ENCODE measurements at places on chromosomes 1 and 21.

DNA sequence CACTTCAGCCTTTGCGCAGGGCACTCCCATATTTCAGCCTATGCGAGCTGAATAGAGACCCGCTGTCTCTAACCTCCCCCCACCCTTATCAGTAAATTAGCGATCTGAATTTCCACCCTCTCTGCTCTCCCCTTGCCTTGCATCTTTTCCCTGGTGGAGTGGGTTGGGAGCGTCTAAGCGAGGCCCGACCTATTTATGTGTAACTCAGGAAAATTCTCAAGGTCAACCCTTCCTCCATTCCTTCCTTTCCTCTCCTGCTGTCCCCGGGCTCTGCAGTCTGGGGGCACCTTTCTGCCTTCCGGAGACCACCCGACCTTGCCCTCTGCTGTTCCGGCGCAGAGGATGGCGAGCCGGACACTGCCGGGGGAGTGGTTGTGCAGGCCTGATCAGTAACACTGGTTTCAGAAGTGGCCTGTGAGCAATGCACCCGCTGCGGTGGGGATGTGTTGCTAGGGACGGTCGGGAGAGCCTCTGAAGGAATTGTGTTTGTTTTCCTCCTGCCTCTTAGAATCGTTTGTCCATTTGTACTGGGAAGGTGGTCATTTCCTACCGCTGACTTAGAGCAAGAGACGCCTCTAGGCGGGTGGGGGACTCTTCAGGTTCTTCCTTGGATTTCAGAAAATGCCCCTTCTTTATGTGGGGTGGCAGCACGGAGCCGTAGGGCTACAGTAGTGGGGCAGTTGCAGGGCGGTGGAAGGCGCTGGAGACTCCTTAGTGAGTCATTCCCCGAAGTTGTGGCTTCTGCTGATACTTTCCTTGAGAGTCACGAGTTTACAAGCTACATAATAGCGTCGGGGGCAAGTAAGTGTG, 513 bp downstream of the MGST3 start:
- peak; percentile 94 for DNase-seq

DNA sequence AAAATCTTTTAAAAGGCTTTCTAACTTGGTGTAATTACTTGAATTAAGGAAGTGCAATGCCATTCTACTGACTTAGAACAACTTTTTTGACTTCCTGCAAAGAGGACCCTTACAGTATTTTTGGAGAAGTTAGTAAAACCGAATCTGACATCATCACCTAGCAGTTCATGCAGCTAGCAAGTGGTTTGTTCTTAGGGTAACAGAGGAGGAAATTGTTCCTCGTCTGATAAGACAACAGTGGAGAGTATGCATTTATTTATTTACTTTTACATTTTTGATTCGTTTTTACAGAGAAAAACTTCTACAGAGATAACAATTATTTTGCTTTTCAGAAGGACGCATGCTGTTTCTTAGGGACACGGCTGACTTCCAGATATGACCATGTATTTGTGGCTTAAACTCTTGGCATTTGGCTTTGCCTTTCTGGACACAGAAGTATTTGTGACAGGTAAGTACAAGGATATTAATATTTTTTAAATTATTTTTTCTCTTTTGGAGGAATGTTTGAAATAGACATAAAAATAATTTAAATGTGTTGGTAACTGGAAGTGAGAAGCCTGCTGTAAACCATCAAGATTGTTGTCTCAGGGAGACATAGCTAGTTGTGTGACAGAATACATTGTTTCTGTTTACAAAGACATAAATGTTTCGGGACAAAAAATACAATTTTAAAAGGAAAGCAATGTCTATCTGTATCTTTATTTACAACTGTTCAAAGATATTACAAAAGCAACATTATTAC, at the start of gene PTPRC:
PTPRC (plus strand) TSS at position 147 of the 742 bp plus-strand sequence; CDS start at position 376, 229 bp downstream.
- no peak for DNase-seq

DNA sequence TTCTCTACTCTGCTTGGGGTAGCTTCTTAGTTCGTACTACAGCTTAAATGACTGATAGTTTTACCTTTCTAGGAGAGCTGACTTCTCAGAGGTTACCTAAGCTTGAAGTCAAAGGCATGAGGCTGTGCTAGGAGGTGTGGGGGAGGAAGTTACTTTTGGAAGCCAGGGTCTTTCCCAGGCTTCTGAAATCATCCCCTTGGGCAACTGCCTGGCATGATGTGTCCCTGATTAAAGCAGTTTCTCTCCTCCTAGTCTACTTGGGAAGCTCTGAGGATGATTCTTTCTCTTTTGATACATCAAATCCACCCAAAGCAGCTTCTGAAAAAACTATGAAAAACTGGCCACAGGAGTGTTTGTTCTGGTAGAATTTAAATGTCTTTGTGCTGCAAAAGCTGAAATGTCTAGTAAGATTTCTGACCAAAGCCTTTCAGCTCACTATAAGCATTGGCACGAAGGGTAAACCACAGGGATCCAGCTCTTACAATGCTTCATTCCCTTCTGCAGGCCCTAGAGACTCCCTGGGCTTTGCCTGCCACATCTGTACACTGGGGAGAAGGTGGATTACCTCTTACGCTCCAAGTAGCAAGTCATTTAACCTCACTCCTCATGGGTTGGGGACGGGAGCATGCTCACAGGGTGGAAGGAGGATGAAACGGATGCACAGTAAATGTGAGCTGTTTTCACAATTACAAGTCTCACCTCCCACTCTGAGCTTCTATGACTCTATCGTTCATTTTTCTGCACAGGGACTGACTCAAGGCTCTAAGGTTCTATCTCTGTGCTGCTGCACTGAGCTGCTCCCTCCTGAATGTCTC, 59.6 kb downstream of the RUNX1 start:
- DNase-seq = peak; percentile 53

GRCh38 chr1:99660496-99660895, 14.6 kb downstream of the PALMD start:
- no peak for DNase-seq

- DNase-seq = no peak
Measured at GRCh38 chr1:40204856-40205255, 42.9 kb upstream of the TMCO2 start.

- DNase-seq = no peak
Measured at GRCh38 chr1:226948051-226948450, 8.0 kb downstream of the COQ8A start.

DNA sequence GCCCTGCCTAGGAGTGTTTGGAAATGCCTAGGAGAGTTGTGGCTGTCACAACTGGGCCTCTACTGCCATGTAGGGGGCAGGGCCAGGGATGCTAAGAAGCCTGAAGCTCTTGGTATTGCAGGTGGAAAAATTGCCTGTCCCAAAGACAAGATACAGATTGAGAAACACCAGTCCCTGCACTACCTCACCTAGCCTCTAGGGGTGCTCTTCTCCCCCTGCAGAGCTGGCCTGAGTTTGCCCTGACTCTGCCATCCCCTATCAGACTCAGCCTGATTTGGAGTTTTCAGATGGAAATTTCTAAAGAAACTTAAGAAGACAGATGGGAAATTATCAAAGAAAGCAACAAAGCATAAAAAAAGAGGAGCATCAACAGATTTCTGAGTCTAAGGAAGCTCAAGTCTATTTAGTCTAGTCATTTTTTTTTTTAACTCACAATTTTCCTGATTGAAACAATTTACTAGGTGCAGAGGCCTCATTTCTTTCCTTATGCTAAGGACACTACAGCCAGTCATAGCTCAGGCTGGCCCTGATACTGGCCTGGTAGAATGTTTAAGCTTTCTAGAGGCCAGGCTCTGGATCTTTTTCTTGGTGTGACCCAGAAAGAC, 61.4 kb upstream of the LRRN2 start:
- DNase-seq = peak; percentile 51

DNA sequence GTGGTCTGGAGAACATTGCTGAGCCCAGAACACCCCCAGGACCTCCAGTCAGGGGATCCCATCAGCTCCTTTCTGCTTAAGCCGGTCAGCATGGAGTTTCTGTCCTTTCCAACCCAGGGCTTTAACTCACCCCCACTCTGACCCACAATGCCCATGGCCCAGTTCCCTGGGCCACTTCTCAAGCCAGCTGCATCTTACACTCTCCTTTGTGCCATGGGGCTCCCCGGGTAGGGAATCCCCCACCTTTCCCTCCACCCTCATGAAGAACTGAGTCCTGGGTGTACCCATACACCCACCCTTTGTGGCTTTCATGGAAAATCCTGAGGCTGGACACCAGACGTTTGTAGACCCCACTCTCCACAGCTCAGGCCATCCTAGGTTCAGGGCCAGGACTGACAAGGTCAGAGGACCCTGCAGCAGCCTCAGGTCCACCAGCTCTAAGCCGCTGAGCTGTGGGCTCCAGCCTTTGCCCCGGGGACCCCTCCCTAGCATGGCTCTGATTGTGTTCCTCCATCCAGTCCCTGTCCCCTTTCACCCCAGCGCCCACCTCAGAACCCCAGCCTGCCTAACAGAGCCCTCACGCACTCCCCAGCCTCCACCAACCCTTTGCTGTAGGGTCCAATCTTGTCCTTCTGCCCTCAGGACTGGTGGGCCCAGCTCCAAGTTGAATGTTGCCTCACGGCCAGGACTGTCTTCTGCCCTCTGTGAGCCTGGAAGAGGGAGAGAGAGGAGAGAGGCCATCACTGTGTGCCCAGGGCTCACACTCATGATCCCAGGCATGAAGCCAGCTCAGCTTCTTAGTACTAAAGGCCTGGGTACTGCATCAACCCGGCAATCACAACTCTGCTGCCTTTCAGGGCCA, 394.8 kb downstream of the MATN1 start:
- DNase-seq = no peak

DNA sequence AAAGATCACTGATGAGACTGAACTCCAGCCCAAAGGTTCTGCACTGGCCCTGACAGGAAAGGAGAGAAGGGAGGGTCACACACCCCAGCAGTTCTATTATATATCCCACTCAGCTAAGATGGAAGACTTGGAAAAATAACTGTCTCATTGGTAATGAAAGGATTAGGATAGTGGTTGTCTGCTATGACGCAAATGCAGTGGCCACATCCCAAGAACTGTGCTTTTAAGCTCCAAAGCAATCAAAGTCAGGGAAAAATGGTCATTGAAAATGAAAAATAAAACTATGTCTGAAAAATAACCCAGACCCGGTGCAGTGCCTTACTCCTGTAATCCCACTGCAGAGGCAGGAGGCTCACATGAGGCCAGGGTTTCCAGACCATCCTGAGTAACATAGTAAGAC, 31.0 kb downstream of the PSMG1 start:
- DNase-seq = no peak

GRCh38 chr1:228060458-228061190, 21.9 kb upstream of the ARF1 start:
- DNase-seq = peak; percentile 51

GRCh38 chr1:185920602-185921001, 186.4 kb downstream of the HMCN1 start:
- no peak for DNase-seq

- DNase-seq = peak; percentile 55
Measured at GRCh38 chr1:156102633-156103511, 11.6 kb upstream of the LMNA start.

- DNase-seq = peak; percentile 62
Measured at GRCh38 chr1:198909973-198910372, 271.1 kb downstream of the PTPRC start.

- no peak for DNase-seq
Measured at GRCh38 chr1:19046972-19047731, 90.7 kb upstream of the IFFO2 start.

DNA sequence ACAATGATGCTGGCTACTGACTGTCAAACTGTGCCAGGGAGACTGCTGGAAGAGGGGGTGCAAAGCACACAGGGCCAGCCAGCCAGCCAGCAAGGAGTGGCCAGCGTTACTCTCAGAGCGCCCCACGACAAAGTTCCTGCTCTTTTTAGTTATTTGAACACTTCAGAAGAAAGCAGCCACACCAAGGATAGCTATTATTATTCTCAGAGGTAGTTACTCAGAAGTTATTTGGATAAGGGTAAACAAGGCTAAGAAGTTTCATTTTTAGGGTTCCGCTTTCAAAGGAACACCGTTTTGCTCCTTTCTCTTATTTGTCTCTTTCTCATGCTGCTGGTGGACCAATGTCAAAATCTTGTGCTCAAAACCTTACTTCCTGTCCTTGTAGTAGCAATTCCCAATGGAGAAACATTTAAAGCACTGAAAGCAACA, 59.9 kb downstream of the VANGL2 start:
- DNase-seq = no peak

DNA sequence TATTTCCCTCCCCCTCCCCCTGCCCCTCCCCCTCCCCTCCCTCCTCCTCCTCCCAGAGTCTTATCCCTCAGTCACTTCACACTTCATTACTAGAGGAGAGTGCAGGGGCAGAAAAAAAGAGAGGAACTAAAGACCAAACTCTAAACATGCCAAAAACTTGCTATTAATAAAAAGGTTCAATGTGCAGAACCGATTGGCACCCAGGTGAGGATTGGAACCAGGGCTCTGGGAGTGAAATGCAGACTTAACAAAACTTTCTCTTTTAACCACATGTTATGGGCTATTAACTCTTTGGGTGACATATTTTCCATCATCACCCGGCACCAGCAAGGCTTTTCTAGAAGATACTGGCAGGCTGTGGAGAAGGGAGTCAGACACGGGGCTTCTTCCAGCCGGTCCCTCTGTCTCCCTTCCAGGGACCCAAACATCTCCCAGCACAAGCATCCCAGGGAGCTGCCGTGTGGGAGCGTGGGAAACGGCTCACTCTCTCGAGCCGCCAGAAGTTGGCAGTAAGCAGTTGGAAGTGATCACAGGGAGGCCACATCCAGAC, 13.6 kb downstream of the NID1 start:
- no peak for DNase-seq

- DNase-seq = no peak
Measured at GRCh38 chr1:151336556-151336955, 9.3 kb upstream of the PI4KB start.

All from ELR (cell line).